Thoracic aorta (tissue), 2 donors: ENCODE measurements at places on chromosomes 6 and 20.

GRCh38 chr6:111973118-111973761, 80.7 kb upstream of the CCN6 start:
- peak; percentile 26 for DNase-seq
- H3K27ac ChIP-seq, result peak overlapping the region; percentile 17
- peaks cover 19% of the 10 kb centered on the region for H3K4me1 ChIP-seq
- H3K4me3 ChIP-seq, result peak overlapping the region; percentile 52
- H3K27me3 ChIP-seq, result no peaks in the 10 kb centered on the region

- H3K27me3 ChIP-seq, result no peaks in the 10 kb centered on the region
- H3K4me1 ChIP-seq, result peaks cover 14% of the 10 kb centered on the region
- no peak for DNase-seq
- H3K27ac ChIP-seq, result no peak overlapping the region
Observed at GRCh38 chr6:169938731-169939130, 187.3 kb downstream of the ERMARD start.

DNA sequence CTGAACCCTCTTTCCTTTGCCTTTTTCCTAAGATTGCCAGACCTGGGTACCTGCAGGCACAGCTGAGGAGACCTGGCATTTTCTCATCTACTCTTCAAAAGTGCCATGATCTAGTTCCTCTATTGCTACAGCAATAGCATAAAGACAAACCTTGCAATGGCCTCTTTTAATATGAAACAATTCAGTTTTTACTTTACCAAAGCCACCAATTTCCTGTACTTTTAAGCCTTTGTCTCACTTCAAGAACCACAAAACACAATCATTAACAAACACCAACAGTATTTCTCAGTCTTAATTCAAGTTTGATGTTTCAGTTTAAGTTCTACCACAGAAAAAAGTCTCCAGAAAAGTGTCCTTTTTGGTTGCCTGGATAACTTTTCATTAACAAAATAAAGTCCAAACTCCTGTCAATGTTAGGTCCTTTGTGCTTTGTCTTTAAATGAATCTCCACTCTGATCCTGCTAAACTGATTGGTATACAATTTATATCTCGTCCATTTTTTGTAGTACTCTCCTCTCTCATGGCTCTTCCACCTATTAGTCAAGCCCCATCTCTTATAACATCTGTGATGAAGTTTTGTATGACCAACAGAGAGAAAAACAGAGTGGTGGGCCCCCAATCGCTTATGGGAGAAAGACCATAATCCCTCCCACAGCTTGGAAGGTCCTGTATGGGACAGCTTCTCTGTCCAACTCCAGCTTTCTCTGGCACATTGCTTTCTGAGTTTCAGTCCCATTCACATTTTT, 50.5 kb upstream of the THEMIS start:
- H3K36me3 ChIP-seq, result no peaks in the 10 kb centered on the region
- DNase-seq, result no peak
- no peak overlapping the region for H3K27ac ChIP-seq
- H3K27me3 ChIP-seq, result no peaks in the 10 kb centered on the region
- H3K4me1 ChIP-seq, result no peaks in the 10 kb centered on the region

DNA sequence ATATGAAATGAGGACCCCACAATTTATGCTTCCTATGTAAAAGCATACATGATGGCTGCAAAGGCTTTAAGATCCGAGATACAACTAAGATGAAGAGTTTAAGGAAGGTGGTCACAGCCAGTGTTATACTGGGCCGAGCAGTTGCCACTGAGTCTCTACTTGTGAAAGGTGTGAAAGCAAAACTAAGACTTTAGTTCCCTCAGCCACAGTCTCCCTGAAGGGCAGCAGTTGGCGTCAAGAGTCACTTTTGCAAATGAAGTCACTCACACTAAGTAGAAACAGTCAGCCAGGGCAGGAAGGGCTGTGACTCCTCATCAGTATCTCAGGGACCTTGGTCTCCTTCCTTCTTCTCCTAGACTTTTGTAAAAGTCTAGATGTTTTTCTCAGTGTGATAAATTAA, 191.6 kb upstream of the MCHR2 start:
- no peaks in the 10 kb centered on the region for H3K36me3 ChIP-seq
- no peaks in the 10 kb centered on the region for H3K4me1 ChIP-seq
- H3K4me3 ChIP-seq, result no peak overlapping the region
- no peak for DNase-seq
- H3K27me3 ChIP-seq, result no peaks in the 10 kb centered on the region

GRCh38 chr6:82842721-82843120, 222.9 kb downstream of the UBE3D start:
- no peak overlapping the region for H3K27ac ChIP-seq
- H3K4me3 ChIP-seq, result no peak overlapping the region
- no peak for DNase-seq
- H3K36me3 ChIP-seq, result no peaks in the 10 kb centered on the region

DNA sequence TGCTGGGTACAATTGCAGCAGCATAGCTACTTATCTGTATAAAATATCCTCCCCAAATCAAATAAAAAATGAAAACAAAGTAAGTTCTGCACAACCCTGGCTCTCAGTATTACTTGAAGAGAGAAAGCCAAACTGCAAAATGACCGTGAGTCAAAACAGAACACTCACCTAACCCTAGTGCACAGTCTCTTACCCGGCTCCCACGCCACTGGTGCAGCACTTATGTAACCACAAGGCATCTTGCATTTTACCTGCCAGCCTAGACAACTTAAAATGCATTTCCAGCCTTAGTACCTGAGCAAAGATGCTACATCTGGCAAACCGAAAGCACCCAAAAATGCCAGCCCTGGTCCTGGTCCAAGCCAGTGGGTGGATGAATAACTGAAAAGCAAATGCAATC, 12.4 kb upstream of the SIRPB1 start:
- DNase-seq, result no peak
- no peaks in the 10 kb centered on the region for H3K4me1 ChIP-seq
- H3K27ac ChIP-seq, result no peak overlapping the region
- no peak overlapping the region for H3K4me3 ChIP-seq
- H3K36me3 ChIP-seq, result no peaks in the 10 kb centered on the region

DNA sequence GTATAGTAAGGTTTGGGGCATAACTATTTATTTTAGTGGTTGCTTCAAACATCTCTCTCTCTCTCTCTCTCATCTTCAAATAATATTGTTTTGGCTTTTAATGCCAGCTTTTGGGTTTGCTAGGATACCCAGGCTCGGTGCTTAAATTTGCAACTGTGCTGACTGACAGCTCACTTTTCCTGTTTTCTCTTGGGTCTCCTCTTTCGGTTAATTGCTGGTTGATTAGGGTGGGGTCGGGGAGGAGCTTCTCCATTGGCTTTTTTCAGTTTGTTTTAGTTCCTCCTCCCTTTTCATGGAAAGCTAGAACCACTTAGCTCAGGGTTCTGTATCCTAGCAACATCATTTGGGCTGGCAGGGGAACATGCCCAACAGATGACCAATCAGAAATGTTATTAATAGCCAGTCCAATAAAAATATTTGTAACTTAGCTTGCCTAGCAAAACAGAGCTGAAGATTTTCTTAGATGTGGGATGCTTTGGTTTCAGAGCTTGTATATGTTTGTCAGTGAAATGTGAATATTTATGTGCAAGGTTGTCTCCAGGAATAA, 11.3 kb downstream of the TFAP2B start:
- H3K4me1 ChIP-seq, result no peaks in the 10 kb centered on the region
- no peaks in the 10 kb centered on the region for H3K36me3 ChIP-seq

- no peaks in the 10 kb centered on the region for H3K27me3 ChIP-seq
- H3K4me3 ChIP-seq, result no peak overlapping the region
- DNase-seq, result no peak
- no peak overlapping the region for H3K27ac ChIP-seq
- H3K36me3 ChIP-seq, result no peaks in the 10 kb centered on the region
Observed at GRCh38 chr20:22663528-22664025, 79.2 kb upstream of the FOXA2 start.

- no peaks in the 10 kb centered on the region for H3K36me3 ChIP-seq
- peaks cover 27% of the 10 kb centered on the region for H3K4me1 ChIP-seq
- no peak for DNase-seq
- H3K4me3 ChIP-seq, result peak overlapping the region; percentile 15
Observed at GRCh38 chr6:37691904-37692806, 5.5 kb downstream of the MDGA1 start.

DNA sequence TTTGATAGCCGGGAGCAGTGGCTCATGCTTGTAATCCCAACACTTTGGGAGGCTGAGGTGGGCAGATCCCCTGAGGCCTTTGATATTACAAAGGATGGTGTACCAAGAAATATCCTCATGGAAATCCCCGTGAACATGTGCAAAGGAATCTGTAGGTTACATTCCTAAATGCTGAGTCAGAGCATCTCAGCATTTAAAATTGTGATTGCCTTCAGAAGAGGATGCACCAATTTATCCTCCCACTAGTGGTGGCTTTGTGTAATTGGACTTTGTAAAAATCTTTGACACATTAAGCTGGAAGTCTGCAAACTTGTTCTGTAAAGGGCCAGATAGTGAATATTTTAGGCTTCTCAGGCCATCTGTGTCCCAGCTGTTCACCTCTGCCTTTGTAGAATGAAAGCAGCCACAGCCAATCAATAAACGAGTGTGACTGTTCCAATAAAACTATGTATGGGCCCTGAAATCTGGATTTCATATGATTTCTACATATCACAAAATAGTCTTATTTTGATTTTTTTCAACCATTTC, 11.8 kb downstream of the TMEM14B start:
- H3K4me1 ChIP-seq, result no peaks in the 10 kb centered on the region
- H3K36me3 ChIP-seq, result no peaks in the 10 kb centered on the region
- no peaks in the 10 kb centered on the region for H3K27me3 ChIP-seq
- H3K4me3 ChIP-seq, result no peak overlapping the region

DNA sequence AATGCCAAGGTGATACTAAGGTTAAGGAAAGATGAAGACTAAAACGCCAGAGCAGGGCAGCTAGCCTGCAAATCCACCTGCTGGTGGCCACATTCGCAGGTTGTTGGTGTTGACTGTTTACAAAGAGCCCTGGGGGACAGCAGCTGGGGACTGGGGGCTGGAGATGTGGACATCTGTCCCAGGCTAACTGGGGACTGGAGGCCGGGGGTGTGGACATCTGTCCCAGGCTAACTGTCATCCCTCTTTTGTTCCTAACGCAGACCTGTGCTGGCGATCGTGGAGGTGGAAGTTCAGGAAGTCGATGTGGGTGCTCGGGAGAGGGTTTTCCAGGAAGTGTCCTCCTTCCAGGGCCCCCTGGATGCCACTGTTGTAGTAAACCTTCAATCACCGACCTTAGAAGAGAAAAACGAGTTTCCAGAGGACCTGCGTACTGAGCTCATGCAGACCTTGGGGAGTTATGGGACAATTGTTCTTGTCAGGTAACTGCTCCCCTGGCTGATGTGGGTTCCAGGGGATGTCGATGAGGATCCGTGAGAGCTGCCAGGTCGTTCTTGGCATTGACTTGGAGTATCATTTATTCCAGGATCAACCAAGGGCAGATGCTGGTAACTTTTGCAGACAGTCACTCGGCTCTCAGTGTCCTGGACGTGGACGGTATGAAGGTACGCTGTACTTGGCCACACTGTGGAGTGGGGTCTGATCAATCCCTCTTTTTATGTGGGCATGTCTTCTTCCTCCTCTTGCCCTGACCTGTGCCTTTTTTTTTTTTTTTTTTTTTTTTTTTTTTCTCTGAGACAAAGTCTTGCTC, 87.0 kb downstream of the SERAC1 start:
- H3K4me1 ChIP-seq, result no peaks in the 10 kb centered on the region
- peaks cover 42% of the 10 kb centered on the region for H3K36me3 ChIP-seq
- H3K4me3 ChIP-seq, result no peak overlapping the region
- no peak overlapping the region for H3K27ac ChIP-seq
- DNase-seq, result no peak

GRCh38 chr6:127022302-127022701, 96.2 kb upstream of the RSPO3 start:
- H3K27me3 ChIP-seq, result no peaks in the 10 kb centered on the region
- no peaks in the 10 kb centered on the region for H3K36me3 ChIP-seq
- H3K27ac ChIP-seq, result no peak overlapping the region
- no peak overlapping the region for H3K4me3 ChIP-seq

DNA sequence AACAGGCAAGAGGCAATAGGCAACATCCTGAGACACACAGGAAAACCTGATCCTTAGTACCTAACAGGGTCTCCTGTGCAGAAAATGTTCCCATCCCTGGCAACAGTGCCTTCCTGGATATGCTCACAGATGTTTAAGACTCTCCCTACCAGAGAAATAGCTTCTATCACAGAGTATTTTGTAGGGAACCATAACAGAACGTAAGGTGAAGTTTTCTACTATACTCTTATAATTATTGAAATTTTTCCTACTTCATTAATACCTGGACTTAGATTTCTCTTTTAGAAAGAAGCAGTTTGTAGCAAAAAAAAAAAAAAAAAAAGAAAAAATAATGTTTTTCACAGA, 33.5 kb upstream of the LGSN start:
- H3K27me3 ChIP-seq, result no peaks in the 10 kb centered on the region
- no peak overlapping the region for H3K27ac ChIP-seq

GRCh38 chr6:12196326-12196936, 93.7 kb upstream of the EDN1 start:
- no peak overlapping the region for H3K4me3 ChIP-seq
- H3K4me1 ChIP-seq, result peaks cover 15% of the 10 kb centered on the region
- no peaks in the 10 kb centered on the region for H3K36me3 ChIP-seq
- DNase-seq, result no peak
- no peaks in the 10 kb centered on the region for H3K27me3 ChIP-seq

- no peak for DNase-seq
- H3K27me3 ChIP-seq, result no peaks in the 10 kb centered on the region
- H3K27ac ChIP-seq, result no peak overlapping the region
- no peaks in the 10 kb centered on the region for H3K36me3 ChIP-seq
- no peaks in the 10 kb centered on the region for H3K4me1 ChIP-seq
Observed at GRCh38 chr6:95847061-95847460, 168.7 kb upstream of the FUT9 start.

GRCh38 chr20:63961664-63962425, 5.6 kb upstream of the UCKL1 start:
- no peak for DNase-seq
- H3K4me3 ChIP-seq, result no peak overlapping the region
- no peak overlapping the region for H3K27ac ChIP-seq
- H3K27me3 ChIP-seq, result no peaks in the 10 kb centered on the region

DNA sequence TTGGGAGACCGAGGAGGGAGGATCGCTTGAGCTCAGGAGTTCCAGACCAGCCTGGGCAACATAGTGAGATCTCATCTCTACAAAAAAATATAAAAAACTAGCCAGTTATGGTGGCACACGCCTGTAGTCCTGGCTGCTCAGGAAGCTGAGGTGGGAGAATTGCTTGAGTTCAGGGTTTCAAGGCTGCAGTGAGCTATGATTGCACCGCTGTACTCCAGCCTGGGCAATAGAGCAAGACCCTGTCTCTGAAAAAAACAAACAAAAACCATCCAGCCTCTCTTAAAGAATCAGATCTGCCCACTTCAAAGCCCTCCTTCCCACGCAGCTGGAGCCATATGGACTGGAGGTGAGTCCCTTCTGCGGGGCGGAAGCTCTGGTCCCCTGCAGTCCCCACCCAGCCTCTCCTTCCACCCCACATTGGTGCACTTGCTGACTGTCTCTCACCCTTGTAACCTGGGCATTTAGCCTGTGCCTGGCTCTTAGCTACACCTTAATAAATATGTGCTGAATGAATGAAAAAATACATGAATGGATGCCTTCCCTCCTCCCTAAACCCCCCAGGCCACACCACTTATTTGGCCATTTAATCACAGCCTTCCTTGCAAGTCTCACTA, 7.2 kb upstream of the PARD6B start:
- H3K4me3 ChIP-seq, result peak overlapping the region; percentile 8
- peak overlapping the region; percentile 79 for H3K27ac ChIP-seq
- no peaks in the 10 kb centered on the region for H3K27me3 ChIP-seq
- peaks cover 45% of the 10 kb centered on the region for H3K4me1 ChIP-seq
- H3K36me3 ChIP-seq, result no peaks in the 10 kb centered on the region

GRCh38 chr6:33427585-33428223, 7.8 kb downstream of the SYNGAP1 start:
- no peaks in the 10 kb centered on the region for H3K27me3 ChIP-seq
- no peaks in the 10 kb centered on the region for H3K36me3 ChIP-seq
- H3K4me3 ChIP-seq, result peak overlapping the region; percentile 69
- no peak for DNase-seq

- no peaks in the 10 kb centered on the region for H3K36me3 ChIP-seq
- DNase-seq, result no peak
- H3K27ac ChIP-seq, result peak overlapping the region; percentile 43
- H3K27me3 ChIP-seq, result no peaks in the 10 kb centered on the region
- no peak overlapping the region for H3K4me3 ChIP-seq
Observed at GRCh38 chr20:3431109-3431508, 23.6 kb upstream of the DNAAF9 start.
